ENCODE measurements at places on chromosomes 7 and 10.
A peak's percentile ranks its signal among the peaks of the same experiment; 100 is the strongest.

- no peak for DNase-seq
Observed at GRCh38 chr7:156935250-156935649, 14.3 kb upstream of the NOM1 start.

DNA sequence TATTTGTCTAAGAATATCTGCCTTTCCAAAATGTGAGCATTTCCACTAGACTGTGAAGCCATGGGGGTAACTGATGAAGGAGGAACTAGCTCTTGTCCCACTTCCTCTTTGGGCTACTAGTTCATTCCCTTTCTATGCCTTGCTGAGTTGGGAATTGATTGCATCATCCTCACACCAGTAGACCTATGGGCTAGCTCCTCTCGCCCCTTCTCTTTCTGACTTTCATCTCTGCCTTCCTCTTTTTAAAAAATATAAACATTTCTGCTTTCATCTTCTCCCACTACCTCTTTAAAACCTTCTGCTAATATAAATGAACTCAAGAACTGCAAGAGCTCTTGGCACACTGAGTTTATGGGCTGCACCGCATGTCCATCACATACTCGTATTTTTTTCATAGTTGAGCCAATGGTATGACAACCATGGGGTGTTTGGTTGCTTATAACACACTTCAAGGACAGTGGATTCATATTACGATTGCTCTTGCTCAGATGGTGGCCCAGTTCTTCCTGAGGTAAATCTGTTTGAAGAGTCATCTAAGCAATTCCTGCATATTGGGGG lies 182.0 kb downstream of the REEP3 start:
- no peak for DNase-seq

- peak; percentile 12 for DNase-seq
Observed at GRCh38 chr7:129947701-129948100, 5.1 kb downstream of the UBE2H start.

DNA sequence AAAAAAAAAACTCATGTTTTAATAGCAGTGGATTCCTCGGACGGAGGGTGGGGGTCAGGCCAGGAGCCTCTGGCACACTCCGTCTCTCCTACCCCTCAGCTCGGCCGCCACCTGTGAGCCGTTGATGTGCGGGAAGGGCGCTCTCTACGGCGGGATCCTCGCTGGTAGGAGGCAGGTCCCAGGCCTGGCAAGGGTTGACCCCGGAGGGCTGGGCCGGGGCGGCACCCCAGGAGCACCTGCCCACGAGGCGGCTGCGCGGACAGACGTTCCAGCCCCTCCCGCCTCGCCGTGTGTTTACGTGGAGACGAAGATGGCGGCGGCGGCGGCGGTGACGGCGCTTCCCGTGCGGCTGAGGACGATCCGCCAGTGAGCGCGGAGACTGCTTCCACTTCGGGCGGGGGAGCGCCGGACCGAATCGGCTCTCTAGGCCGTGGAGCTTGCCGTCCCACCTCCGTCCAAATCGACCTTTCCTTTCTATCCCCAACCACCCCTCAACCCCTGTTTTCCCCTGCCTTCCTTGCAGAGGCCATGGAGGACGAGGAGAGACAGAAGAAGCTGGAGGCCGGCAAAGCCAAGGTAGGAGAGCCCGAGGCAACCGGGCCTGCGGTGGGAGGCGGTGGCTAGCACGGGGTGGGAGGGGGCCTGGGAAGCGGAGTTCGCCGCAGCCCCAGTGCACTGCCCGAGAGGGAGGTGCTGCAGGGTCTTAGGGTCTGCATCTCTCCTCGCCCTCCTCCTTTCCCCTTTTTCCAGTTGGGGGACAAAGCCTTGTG lies at the start of gene AKAP9:
Gene AKAP9, plus strand, starts transcription at position 291 of the 770 bp plus-strand sequence. Its CDS starts 238 bp downstream, at position 529.
- peak; percentile 35 for DNase-seq

DNA sequence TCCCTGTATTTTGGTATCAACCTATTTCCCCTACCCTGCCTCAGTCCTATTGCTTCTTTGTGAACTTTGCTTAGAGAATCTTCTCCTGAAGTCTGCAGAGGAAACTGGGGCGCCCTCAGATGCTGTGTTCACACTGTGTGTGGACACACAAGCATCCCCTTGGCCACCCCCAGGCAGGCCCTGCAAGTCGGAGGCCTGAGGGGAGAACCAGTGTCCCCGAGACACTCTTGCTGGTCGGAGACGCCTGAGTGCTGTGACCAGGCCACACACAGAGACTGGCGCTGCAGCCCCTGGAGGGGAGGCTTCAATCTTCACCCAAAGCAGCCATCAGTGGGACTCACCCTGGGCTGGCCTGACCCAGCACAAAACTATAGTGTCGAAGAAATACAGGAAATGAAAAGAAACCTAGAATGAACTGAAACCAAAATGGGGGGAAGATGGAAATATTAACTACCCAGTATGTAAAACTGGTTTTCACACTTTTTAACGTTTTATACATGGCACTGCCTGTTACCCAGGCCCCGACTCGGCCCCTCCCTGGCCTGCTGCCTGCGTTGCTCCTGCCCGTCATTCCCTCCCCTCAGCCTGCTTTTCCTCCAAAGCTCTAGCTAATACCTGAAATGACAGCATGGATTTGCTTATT lies 48.4 kb upstream of the FAM20C start:
- no peak for DNase-seq

DNA sequence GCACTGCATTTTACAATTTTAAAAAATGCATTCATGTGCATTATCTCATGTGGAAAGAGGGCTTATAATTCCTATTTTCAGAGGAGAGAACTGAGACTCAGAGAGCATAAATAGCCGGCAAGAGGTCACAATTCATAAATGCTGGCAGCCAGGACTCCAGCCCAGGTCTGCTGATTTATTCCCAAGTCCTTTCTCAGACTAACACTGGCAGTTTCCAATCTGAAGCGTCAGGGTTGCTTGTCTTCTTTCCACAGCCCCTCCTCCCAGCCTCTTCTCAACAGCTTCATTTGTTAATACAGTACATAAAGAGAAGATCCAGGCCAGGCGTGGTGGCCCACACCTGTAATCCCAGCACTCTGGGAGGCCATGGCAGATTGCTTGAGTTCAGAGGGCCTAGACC lies 108.9 kb downstream of the PARD3 start:
- DNase-seq: no peak

DNA sequence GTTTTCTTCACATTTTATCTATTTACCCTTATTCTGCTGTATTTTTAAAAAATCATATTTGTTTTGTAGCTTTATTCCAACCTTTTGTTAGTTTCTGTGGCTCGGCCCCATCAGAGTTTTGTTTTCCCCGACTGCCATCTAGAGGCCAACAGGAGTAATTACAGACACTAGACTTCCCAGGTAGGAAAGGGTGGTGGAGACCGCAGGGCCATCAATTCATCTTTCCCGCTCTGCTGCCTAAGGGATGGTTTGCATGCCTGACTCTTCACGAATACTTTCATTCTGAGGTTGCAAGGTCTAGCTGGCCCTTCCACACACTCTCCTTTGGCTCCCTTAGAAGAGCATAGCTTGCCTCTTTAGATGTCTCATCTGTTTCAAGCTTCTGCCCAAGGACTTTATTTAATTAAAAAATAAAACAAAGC lies 38.3 kb downstream of the LYZL2 start:
- peak; percentile 17 for DNase-seq

- no peak for DNase-seq
Observed at GRCh38 chr7:105773030-105773460, 103.4 kb downstream of the ATXN7L1 start.

GRCh38 chr10:96306516-96306915 lies 2.3 kb downstream of the DNTT start:
- peak; percentile 50 for DNase-seq

GRCh38 chr7:208816-209215 lies 16.4 kb downstream of the FAM20C start:
- no peak for DNase-seq

DNA sequence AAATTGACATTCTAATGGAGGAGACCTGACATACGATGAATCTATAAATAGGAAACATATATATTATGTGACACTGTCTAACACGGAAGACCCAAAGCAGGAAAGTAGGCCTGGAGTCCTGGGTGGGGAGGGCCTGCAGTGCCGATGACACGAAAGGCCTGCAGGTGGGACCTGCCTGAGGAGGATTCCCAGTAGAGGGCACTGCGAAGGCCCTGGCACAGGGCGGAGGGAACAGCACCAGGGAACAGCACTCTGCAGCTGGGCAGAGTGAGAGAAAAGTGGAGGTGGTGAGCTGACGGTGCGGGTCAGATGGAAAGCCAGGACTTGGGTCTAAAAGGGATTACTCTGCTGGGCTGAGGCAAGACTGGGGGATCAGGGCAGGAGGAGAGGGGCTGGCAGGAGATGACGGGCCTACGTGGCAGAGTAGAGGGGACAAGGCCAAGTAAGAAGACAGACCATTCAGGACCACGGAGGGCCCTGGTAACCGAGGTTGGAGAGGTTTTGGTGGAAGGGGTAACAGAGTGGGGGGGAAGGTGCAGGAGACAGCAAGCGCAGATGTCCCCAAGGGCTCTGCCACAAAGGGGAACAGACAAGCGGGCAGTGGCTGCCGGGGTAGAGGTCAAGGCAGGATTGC lies 8.1 kb downstream of the ZNF746 start:
- no peak for DNase-seq

GRCh38 chr7:98802088-98802780 lies 67.6 kb downstream of the TMEM130 start:
- DNase-seq: no peak

GRCh38 chr7:4416396-4417056 lies 265.6 kb upstream of the FOXK1 start:
- peak; percentile 7 for DNase-seq

- DNase-seq: peak; percentile 12
Observed at GRCh38 chr7:66837007-66837406, 84.0 kb upstream of the TMEM248 start.

GRCh38 chr10:27607591-27607990 lies 103.5 kb downstream of the RAB18 start:
- DNase-seq: no peak

GRCh38 chr7:134535272-134535918 lies 8.0 kb downstream of the AKR1B10 start:
- no peak for DNase-seq

GRCh38 chr7:135150072-135150782 lies 2.4 kb downstream of the TMEM140 start:
- no peak for DNase-seq

GRCh38 chr7:35652124-35652523 lies 42.8 kb downstream of the HERPUD2 start:
- DNase-seq: no peak

GRCh38 chr10:32017044-32017443 lies 39.2 kb downstream of the KIF5B start:
- DNase-seq: no peak

- DNase-seq: peak; percentile 32
Observed at GRCh38 chr7:55132890-55133551, 114.2 kb downstream of the EGFR start.

DNA sequence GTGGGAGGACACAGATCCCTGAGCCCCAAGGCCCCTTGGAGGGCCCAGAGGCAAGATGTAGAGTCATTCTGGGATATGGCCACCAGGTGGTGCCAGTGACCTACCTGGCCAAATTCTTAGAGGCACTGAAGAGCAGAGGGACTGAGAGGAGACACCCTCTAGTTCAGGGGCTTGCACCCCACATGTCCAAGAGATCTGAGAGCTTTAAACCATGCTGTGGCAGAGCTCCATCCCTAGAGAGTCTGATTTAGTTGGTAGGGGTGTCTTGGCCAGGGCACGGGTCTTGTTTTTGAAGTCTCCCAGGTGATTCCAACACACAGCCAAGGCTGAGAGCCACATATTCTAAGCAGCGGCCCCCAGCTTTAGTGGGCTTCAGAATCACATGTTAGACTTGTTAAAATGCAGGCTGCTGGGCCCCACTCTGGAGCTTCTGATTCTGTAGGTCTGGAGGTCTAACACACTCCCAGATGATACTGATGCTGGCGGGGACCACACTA lies 52.5 kb downstream of the PRF1 start:
- DNase-seq: peak; percentile 24

- no peak for DNase-seq
Observed at GRCh38 chr7:6022707-6023106, 8.5 kb upstream of the ANKRD61 start.

DNA sequence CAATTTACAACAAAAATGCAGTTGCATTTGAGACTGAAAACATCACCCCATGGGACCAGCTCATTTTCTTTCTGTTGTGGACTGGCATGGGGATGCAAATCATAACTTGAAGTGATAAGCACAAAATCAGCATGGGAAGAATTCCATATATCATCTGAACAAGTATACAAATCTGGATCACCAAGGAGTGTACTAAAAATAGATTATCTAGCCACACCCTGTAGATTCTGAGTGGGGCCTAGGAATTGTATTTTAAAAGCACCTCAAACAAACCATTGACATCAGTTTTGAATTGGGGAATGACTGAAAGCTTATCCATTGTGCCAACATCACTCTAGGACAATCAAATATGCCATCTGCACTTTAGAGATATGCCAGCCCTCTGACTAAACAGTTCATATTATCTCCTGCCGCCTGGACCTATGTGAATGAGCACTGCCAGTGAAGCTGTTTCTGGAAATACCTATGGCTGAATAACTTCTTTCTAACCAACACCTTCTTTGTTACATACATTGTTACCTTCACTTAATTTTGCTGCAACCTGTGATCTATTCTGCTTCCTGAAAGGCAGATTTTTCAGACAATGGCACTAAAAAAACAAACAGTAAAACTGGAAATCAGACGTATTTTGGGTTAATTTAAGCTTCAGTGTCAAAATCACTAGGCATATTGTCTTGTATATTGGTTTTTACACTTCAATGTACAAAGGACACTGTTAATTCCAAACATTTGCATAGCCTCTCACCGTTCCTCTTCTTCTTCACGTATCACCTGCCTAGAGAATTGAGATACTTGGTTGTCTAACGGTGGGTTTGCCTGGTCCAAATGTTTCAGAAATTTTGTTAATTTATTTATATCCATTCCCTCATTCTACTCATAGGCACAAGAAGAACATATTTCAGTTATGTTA lies 42.4 kb upstream of the HGF start:
- no peak for DNase-seq

GRCh38 chr7:124152859-124153692 lies 120.2 kb upstream of the TMEM229A start:
- peak; percentile 88 for DNase-seq

- DNase-seq: no peak
Observed at GRCh38 chr7:106646256-106646655, 14.7 kb downstream of the CCDC71L start.

Data from foreskin melanocyte (primary cell).